ENCODE measurements at places on chromosomes 3 and 15.

DNA sequence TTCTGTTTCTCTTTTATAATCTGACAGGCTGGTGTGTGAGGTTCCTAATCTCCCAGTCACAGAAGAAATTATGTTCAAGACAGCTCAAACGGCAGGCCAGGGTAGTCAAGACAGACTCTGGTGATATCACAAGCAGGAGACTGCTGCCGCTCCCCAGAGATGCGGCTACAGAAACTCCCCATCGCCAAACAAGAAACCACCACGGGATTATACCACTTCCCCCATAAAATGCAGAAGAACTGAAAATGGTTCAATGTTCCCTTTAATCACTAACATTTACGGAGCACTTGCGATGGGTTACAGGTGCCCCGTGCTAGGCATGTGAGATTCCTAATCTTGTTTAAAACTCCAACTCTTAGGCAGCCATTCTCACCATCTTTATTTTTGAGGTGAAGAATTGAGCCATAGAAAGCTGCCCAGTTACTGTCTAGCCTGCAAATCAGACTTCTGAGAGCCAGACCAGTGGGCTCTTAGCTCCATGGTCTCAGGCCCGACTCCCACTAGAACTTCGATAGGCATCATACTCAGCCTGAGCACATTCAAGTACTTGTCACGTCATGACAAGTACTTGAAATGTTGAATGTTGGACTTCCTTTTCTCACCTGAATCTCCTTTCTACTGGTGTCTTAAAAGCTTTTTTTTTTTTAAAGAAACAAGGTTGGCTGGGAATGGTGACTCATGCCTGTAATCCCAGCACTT is 58.4 kb downstream of the TBC1D2B start:
- no peak for DNase-seq

GRCh38 chr15:99137111-99137546 is 32.2 kb downstream of the SYNM start:
- peak; percentile 68 for DNase-seq

DNA sequence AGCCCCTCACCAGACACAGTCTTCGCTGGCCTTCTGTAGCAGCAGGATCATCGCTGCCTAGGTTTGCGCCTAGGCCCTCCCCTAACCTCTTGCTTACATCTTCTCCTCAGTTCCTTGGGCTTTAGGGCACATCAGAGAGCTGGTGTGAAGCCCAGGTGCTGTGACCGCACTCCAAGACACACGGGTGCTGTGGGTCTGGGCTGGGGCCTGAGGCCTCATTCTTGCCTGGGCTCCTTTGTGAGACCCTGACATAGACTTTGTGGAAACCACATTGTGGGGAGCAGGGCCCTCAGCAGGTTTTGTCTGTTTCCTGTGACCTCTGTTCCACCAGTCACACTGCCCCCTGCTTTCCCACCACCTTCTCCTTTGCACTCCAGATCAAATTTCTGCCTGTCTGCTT is 8.0 kb downstream of the AMIGO3 start:
- no peak for DNase-seq

- no peak for DNase-seq
Observed at GRCh38 chr3:143771258-143771657, 77.0 kb downstream of the SLC9A9 start.

- DNase-seq, result peak; percentile 30
Observed at GRCh38 chr3:126521122-126521891, 2.6 kb upstream of the CHST13 start.

DNA sequence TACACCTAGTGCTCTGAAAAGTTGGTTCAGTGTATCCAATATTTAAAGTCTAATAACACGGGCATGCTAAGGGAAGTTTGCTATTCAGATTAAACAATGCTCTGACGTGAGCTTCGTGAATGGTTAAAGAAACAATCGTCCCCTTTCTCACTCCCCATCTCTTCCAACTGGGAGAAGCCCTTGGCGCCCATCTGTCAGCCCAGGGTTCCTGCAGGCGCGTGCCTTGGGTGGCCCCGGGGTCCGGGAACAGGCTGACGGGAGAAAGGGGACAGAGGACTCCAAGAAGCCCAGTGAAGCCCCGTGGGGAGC is 413 bp downstream of the SEC22C start:
- no peak for DNase-seq

DNA sequence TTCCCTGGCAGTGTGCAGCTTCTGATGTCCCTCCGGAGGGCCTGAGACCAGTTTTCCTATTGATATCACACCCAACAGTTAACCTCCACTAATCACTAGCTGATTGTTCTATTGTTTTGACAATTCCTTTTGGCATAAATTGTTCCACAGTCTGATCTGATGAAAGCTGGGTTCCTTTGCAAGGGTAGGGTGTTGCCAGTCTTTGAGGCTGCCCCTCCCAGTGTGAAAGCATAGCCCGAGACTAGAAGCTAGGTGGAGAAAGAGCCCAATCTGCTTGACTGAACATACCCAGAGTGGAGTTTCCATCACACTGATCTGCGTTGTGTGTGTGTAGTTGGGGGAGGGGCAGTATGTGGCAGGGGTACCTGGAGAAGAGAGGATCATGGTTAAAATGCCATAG is 10.3 kb upstream of the PRICKLE2 start:
- DNase-seq, result no peak

DNA sequence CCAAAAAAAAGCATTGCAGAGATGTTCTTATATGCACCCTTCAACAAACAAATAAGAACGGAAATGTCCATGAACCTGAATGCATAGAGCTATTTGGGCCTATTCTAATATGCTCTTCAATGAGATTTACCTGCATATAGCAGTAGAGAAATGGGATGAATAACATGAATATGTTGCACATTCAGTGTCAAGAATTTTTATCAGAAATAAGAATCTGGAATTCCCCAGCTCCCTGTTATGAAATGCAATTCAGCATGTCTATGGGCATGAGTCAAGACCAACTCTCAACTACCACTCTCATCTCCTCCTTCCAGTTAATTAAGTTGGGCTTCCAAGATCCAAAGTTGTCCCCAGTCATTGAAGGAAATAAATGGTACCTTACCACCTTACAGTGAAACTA is 133.7 kb upstream of the ALCAM start:
- no peak for DNase-seq

DNA sequence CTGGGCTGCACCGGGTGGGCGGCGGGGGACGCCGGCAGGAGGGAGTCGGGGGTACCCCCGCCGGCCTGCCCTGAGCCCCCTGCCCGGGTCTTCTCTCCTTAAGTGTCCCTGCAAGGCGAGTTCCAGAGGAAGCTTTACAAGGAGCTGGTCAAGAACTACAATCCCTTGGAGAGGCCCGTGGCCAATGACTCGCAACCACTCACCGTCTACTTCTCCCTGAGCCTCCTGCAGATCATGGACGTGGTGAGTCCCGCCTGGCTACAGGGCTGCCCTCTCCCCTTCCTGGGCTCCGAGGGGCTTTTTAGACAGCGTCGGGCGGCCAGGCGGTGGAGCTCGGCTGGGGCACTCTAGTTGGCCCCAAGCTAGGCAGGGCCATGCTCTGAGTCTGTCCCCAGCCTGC is 480 bp downstream of the CHRNA7 start:
- DNase-seq, result peak; percentile 8

- no peak for DNase-seq
Observed at GRCh38 chr3:13268961-13269441, 151.1 kb downstream of the NUP210 start.

GRCh38 chr15:92801774-92802464 is 98.2 kb upstream of the CHD2 start:
- DNase-seq, result no peak

DNA sequence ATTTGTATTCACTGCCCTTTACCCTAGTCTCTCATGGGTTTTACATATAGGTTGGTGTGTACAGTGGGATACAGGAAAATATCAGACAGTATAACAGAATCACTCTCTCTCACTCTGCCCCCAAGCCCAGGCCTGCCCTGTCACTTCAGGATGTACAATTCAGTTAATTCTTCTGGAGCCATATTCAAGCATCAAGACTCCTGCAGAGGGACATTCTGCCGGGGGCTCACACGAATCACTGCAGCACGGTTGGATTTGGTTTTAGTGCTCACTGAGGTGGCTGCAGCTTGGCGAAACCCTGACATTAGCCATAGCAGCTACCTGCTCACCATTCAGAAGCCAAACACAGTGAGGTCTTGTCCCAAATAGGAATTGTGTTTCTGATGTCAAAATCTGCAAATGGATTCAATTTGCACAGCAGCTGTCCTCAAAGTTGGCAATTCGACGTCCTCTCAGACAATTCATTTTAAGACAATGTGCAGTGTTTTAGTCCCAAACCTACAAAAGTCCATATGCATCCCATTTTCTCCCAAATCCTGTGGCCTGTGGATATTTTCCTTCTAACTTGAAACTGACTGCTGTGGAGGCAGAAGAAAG is 82.9 kb downstream of the CHSY1 start:
- no peak for DNase-seq

DNA sequence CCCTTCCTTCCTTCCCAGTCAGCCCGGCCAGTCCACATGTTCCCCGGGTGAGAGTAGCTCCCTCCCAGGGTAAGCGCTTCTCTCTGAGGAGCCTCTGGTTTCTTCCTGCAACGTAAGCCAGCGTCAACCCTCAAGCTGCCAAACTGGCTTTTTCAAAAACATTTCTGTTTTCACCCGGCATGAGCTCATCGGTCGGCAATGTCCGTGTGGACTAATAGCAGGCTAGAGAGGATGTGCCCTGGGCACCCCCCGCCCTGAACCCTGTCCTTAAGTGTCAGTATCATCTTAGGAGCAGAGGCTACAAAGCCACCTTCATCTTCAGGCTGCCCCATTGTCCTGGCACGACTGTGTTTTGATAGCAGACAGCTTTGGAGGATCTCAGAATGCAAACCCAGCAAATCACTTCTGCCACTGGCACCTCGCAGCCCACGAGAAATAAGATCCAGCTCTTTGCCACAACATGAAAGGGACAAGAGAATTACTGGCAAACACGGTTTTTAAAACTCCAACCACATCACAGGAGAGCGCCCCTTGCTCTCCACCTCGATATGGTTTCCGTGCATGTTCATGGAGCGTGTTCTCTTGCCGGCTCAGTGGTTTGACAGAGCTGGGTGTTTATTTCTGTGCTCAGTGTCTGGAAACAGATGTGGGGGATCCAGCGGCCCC is 9.9 kb downstream of the ALDH1A3 start:
- DNase-seq, result no peak

Data from NCI-H2171 (cell line).